ENCODE measurements at places on chromosomes 6 and 20.

DNA sequence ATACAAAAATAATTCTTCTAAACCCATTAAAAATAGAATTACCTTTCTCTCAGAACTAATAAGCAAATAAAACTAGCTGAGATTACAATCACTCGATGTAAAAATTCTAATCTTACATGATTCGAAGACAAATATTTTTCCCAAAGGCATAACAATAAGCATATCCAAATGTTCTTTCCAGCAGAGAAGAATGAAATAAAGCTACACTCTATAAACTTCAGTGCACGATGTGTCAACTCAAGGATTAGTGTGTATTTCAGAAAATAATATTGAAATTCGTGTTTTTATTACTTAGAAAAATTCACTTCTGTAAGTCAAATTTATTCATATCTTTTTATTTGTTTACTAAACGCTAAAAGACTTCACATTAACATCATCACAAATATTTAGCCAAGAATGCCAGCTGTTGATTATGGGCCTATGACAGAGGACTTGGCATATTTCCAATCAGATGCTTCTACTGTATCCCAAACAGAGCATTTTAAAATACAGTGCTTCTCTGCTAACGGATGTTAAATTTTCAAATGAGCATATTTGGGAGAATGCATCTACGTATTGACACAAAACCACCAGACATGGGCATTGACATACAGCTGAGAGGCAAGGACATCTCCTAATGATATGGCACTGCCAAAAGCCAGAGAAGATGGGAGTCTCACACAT, 54.7 kb upstream of the PDE7B start:
- DNase-seq: no peak

GRCh38 chr6:25558155-25558817, 93.7 kb upstream of the SCGN start:
- no peak for DNase-seq

GRCh38 chr6:38012573-38012972, 193.0 kb downstream of the ZFAND3 start:
- DNase-seq: no peak

DNA sequence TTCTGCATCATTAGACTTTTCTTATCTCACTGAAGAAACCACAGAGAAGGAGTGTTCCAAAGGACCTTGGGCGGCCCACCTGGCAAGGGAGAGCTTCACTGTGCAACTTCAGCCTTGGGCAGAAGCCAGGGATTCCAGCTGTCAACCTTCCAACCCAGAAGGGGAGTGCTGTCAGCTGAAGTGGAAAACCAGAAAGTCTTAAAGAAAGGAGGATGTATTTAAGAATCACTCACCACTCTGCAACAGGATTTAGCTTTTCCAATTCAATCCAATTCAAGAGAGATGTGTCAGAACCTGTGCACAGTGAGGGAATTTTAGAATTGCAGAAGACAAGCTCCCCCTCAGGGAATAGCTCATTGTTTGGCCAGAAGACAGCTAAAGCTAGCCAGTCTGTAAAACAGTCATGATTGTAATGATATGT, 553.7 kb downstream of the CD83 start:
- DNase-seq: no peak

GRCh38 chr6:45447005-45447404, 69.3 kb upstream of the SUPT3H start:
- no peak for DNase-seq

DNA sequence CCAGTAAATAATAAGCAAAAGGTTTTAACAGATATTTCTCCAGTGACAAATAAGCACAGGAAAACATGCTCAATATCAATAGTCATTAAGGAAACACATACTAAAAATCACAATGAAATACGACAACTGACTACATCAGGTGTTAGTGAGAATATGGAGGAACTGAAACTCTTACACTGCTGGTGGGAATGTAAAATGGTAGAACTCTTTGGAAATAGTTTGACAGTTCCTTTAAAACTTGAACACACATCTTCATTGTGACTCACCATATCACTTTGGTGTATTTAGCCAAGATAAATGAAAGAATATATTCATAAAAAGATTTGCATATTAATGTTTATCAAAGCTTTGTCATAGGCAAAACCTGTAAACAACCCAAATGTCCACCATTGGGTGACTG, 11.3 kb upstream of the MAP3K5 start:
- no peak for DNase-seq

DNA sequence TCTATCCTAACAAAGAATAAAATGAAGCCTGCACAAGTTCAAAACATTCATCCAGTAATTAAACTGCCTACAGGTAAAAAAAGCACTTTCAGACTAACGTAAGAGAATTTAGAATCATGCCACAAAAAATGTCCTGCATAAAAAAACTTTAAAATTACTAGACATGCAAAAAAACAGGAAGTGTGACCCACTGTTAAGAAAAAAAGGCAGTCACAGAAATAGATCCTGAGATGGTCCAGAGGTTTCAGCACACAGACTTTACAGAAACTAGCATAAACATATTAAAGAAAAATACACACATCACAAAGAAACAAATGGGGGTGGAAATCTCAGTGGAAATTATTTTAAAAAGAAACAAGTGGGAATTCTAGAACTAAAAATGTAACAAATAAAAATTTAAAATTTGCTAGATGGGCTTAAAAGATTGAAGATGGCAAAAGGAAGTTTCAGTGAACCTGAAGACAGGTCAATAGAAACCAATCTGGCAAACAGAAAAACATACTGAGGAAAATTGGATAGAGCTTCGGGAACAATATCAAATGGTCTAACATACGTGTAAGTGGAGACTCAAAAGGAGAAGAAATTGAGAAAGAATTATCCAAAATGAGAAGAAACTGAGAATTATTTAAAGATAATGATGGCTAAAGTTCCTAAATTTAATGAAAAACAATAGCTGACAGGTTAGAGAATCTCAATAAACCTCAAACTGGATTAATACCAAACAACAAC, 3.4 kb upstream of the ZNF133 start:
- no peak for DNase-seq

DNA sequence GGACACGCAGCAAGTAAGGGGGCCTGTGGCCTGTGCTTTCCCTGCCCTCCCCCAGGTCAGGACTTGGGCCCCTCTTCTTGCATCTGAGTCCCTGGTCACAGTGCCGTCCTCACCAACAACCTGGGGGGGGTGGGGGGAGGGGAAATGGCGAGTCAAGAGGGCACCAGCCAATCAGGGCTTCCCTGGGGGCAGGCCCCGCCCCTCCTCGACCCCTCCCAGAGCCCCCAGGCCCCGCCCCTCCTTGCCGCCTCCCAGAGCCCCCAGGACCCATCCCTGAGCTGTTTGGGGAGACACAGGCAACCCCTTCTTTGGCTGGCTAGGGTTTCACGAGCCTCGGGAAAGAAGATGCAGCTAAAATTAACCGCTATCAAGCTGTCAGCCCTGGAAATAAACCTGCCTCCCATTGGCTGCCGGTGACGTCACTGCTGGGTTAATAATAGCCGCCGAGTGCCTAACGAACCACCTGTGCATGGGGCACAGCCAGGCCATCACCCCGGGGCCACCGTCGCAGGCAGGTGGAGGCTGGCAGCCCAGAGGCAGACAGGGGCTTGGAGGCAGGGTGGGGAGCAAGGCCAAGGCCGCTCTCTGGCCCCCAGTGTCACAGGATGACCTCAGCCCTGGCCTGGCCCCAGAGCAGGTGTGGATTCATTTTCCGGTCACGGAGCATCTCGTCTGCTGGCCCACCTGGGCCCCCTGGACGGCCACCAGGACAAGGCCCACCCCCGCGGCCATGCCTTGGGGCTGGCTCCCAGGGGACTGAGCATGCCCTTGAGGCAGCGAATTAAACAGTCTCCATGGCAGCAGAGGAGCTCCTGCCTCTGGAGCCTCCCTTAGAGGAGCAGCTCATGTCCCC, 3.2 kb upstream of the EEF1A2 start:
- no peak for DNase-seq

DNA sequence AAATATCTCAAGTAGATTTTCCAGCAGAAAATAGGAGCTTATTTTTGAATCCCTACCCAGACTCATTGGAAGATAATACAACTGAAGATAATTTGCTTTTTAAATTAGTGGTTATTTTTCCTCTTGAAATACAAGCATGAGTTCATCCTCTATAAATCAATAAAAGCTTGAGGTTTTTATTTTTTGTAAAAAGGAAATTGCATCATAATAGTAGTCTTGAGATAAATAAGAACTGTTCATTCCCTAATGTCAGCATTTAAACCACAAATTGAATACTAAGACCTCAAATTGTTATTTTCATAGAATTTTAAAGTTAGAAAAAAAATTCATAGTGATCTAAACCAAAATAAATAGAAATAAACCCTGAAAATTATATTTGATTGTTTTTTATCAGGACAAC, 719.1 kb downstream of the CD109 start:
- DNase-seq: no peak

GRCh38 chr6:49082611-49083010, 380.4 kb downstream of the MMUT start:
- DNase-seq: no peak

DNA sequence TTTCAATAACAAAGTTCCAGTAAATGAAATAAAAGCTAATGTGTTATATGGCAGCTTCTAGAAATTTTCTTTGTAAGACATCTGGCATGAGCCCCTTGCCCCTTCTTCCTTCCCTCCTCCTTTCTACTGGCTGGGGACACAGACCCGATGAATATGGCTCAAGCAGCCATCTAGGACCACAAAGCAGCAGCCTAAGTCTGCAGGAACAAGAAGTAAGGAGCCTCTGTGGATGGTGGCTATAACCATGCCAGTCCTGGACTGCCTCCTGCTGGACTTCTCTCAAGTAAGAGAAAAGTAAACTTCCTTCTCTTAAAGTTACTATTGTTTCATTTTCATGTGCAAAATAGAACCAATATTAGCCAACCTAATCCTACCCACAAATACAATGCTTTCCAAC, 114.9 kb upstream of the DST start:
- DNase-seq: no peak

DNA sequence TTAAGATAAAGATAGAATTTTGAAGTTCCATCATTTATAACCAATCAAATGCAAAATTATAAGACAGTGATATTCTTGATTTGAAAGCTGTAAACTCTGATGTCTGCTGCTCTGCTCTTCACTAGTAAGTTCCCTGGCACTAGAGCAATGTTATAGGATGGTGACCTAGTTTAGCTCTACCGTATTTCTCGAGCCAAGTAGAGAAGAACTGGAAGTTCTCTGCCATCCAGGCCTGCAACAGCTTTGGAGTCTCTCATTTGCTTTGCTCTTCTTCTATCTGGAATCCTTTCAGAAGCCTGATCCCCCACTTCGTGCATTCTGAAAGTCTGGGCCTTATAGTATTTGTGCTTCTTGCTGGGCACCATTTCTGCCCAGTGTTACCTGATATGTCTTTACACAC, 100.3 kb downstream of the PLCB1 start:
- no peak for DNase-seq

DNA sequence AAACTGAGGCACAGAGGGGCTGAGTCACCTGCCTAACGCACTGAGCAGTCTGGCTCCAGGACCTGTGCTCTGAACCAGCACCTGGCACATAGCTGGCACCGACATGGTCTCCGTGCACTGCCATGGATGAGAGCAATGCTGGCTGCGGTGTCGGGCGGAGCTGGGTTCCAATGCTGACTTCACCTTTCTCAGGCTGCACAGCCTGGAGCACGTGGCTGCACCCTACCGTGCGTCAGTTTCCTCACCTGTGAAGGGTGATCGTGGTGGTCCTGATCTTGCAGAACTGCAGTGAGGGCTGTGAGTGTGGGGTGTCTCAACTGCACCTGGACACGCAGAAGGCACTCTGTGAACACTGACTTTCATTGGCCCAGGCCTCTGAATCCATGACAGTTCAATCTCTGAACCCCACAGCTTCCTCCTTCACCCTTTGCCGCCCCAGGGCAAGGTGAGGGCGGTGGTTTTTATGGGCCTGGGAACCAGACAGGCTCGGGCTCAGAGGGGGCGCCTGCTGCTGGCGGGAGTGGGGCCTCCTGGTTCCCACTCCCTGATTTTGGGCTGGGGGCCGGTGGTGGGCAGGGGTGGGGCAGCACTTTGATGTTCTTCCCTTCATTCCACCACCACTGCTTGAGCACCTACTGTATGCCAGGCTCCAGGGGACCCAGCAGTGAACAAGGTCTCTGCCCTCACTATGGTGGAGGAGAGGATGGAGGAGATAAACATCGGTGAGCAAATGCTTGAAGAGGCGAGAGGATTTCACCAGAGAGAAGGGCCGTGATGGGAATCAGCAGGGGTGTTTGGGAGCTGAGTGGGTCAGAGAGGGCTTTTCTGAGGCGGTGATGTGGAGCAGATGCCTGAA, 102.9 kb downstream of the CEBPB start:
- DNase-seq: no peak

- no peak for DNase-seq
Measured at GRCh38 chr6:113847447-113847846, 9.7 kb upstream of the MARCKS start.

DNA sequence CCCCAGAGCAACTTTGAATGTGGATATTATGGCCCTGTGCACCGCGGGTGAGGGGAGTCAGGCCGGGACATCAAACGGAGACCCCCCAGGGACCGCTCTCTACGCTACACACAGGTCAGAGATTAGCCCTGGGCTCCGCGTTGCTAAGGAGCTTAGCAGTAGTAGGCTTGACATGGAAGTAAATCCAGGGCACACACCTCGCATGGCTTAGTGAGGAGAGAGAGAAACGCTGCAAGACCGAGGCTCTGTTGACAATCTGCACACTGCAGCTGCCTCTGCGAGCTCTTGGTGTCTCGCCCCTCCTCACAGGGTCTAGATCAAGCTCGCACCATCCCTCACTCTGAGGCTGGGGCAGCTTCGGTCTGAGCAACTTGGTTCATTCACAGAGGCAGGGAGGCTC, 116.1 kb upstream of the CDH4 start:
- no peak for DNase-seq

DNA sequence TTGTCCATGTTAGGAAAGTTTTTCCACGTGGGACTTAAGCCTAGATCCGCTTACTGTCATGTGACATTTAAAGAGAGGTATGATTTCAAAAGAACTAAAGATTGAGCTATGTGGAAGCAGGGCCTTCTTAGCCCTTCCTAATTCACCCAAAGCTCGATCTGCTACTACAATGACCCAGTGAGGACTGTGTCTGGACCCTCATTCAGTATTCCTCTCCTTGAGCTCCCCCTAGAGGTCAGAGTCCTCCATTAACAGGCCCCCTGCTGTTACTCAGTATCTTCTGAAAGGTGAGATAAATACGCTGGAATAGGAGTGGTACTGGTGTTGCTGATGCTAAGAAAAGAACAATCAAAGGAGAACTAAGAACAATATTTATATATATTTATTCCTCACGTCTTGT, 414.0 kb downstream of the GJA1 start:
- DNase-seq: no peak

GRCh38 chr6:40918040-40918651, 120.9 kb downstream of the UNC5CL start:
- no peak for DNase-seq

GRCh38 chr6:111590209-111590980, 15.3 kb downstream of the TRAF3IP2 start:
- DNase-seq: no peak

GRCh38 chr6:27752038-27752885, 159.9 kb downstream of the OR2B2 start:
- DNase-seq: peak; percentile 23

GRCh38 chr6:137722749-137723272, 144.2 kb upstream of the TNFAIP3 start:
- DNase-seq: no peak

Measured in stimulated activated CD4-positive, alpha-beta T cell treated with anti-CD3 and anti-CD28 coated beads, TNF-alpha, amount 100 ng/mL, for 48 hours (primary cell).